Panc1 (cell line): ENCODE measurements at places on chromosomes 5 and 9. TPM values are rescaled to one million over a fixed set of nuclear protein-coding genes. Genes with fewer than 3 reads are reported as not detected.
A peak's percentile ranks its signal among the peaks of the same experiment; 100 is the strongest.

GRCh38 chr5:135641319-135641718 is 62.5 kb upstream of the CXCL14 start:
- no peak overlapping the region for H3K27ac ChIP-seq
- no peaks in the 10 kb centered on the region for H3K36me3 ChIP-seq
- no peak for DNase-seq

GRCh38 chr5:113178073-113178779 is 201.6 kb downstream of the DCP2 start:
- H3K36me3 ChIP-seq = no peaks in the 10 kb centered on the region
- H3K4me1 ChIP-seq = no peaks in the 10 kb centered on the region
- peaks cover 3% of the 10 kb centered on the region; the same call in 1 of the 2 replicates for H3K27me3 ChIP-seq
- H3K4me3 ChIP-seq = no peak overlapping the region

DNA sequence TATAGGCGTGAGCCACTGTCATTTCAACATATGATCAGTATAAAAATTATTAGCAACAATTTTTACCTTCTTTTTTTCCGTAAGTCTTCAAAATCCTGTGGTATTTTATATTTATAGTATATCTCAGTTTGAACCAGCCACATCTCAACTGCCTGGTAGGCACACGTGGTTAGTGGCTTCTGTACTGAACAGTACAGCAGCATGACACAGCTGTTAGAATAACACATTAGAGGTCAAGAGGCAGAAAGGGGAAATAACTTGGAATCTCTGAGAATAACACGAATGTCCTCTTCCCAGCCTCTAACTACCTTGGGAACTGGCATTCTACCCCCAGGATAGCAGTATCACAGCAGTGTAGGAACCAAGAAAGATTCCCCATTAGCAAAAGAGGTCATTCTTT is 108.5 kb upstream of the IQGAP2 start:
- H3K36me3 ChIP-seq = no peaks in the 10 kb centered on the region
- H3K27me3 ChIP-seq = peaks cover 22% of the 10 kb centered on the region
- H3K27ac ChIP-seq = no peak overlapping the region
- H3K4me3 ChIP-seq = no peak overlapping the region

DNA sequence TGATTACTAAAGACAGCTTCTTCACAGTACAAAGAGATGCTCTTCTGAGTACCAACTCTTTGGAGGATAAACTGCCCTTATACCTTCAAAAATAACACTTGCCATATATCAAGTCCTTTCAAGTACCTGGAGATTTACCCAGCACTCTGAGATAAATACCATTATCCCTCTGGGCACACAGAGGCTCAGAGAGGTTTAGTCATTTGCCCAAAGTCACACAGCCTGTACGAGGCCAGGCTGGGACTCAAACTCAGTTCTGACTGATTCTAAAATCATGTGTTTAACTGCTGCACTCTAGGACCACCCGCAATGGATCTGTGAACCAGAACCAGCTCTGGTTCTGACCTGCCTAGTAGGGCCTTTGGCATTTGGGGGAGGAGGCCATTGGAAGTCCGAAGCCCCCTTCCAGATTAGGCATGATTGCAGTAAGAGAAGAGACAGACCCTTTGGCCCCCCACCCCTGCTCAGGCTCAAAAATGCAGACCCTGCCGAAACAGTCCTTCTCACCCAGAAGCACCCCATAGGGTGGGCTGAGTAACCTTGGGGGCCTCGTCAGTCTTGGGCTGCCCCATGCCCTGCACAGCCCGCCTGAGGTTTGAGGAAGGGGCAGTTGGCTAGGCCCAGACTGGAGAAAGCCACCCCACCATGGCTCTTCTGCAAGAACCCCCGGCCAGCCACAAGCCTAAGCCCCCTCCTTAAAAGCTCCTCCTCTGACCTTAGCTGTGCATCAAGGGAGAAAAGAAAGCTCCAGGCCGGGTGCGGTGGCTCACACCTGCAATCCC is 32.8 kb upstream of the IL17B start:
- H3K4me3 ChIP-seq = no peak overlapping the region
- H3K27me3 ChIP-seq = no peaks in the 10 kb centered on the region
- no peaks in the 10 kb centered on the region for H3K4me1 ChIP-seq
- no peak overlapping the region for H3K27ac ChIP-seq
- DNase-seq = no peak

DNA sequence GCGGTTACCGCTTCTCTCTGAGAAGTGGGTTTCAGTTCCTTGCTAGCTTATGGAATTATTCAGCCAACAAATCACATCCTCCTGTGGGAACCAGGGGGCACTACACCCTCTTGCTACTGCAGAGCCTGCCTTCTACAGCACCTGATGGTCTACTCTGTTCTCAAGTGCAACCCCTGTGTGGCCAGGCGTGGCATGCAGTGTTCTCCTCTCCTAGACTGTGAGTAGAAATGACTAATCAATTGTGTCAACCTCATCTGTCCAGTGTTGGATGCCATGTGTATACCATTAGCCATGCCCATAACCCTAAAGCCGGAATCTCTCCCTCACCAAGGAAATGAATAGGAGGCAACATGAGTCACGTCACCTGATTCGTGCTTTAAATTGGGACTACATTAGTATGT is 117.2 kb upstream of the LIFR start:
- no peaks in the 10 kb centered on the region for H3K27me3 ChIP-seq
- peaks cover 24% of the 10 kb centered on the region for H3K4me1 ChIP-seq
- H3K36me3 ChIP-seq = no peaks in the 10 kb centered on the region
- H3K27ac ChIP-seq = peak overlapping the region; percentile 71; the same call in 1 of the 2 replicates
- no peak overlapping the region for H3K4me3 ChIP-seq

Gene SHISAL2B
- not detected for total RNA-seq

GRCh38 chr5:171610686-171611085 is 174.9 kb upstream of the SMIM23 start:
- H3K4me3 ChIP-seq = no peak overlapping the region
- peaks cover 3% of the 10 kb centered on the region; the same call in 1 of the 2 replicates for H3K27me3 ChIP-seq
- H3K27ac ChIP-seq = no peak overlapping the region
- no peaks in the 10 kb centered on the region for H3K36me3 ChIP-seq
- DNase-seq = no peak

DNA sequence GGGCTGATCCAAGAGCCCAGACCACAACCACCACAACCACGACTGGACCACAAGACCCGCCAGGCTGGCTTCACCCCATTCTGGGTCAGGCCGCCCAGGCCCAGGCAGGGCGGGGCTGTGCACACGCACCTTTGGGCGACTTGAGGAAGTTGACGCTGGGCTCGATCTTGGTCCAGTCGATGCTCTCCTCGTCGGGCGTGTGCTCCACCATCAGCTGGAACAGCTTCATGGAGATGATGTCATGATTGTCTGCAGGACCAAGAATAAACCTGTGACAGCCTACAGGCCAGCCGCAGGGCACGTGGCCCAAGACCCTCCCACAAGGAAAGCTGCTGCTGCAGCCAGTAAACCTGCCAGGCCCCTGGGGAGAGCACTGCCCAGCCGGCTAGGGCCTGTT is 17.3 kb downstream of the LMAN2 start:
- H3K27me3 ChIP-seq = no peaks in the 10 kb centered on the region
- no peak overlapping the region for H3K27ac ChIP-seq
- no peaks in the 10 kb centered on the region for H3K4me1 ChIP-seq
- peaks cover 10% of the 10 kb centered on the region for H3K36me3 ChIP-seq
- DNase-seq = no peak

DNA sequence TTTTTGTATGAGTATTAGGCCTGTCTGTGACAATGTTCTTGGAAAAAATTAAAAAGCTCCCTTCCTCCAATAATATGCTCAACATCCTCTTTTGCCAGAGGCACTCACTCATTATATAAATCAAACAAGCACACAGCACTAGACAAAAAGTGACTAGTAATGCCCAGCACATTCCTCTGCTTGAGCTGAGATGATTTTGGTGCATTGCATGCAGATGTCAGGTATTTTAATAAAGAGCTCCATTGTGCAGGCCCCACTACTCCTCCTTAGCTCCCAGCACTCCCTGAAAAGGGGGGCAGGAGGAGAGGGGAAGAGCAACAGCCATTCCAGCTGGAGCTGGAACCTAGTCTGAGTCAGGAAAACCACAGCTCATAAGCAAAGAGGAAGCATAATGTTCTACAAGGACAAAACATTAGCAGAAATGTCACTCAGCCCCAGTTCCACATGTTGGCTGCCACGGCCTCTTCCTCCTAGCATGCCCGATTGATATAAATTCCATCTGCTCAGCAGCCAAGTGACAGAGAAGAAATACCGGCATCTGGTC is 348.5 kb downstream of the BNC2 start:
- no peaks in the 10 kb centered on the region for H3K4me1 ChIP-seq
- H3K27me3 ChIP-seq = no peaks in the 10 kb centered on the region
- no peak overlapping the region for H3K4me3 ChIP-seq
- DNase-seq = no peak

GRCh38 chr9:4423207-4423610 is 67.1 kb upstream of the SLC1A1 start:
- no peak overlapping the region for H3K27ac ChIP-seq
- no peaks in the 10 kb centered on the region for H3K4me1 ChIP-seq
- no peak overlapping the region for H3K4me3 ChIP-seq
- no peaks in the 10 kb centered on the region for H3K27me3 ChIP-seq
- H3K36me3 ChIP-seq = no peaks in the 10 kb centered on the region
- no peak for DNase-seq

- H3K36me3 ChIP-seq = peaks cover 38% of the 10 kb centered on the region
- H3K4me3 ChIP-seq = no peak overlapping the region
- H3K27ac ChIP-seq = no peak overlapping the region
These were observed 205.9 kb downstream of the TRIO start for GRCh38 chr5:14349029-14349428.

Gene RASGEF1C
- total RNA-seq = 0.49 TPM

- no peak overlapping the region for H3K4me3 ChIP-seq
- no peaks in the 10 kb centered on the region for H3K27me3 ChIP-seq
- peak overlapping the region; percentile 17; the same call in 1 of the 2 replicates for H3K27ac ChIP-seq
- H3K4me1 ChIP-seq = peaks cover 4% of the 10 kb centered on the region
- H3K36me3 ChIP-seq = no peaks in the 10 kb centered on the region
These were observed 54.0 kb downstream of the SHOC1 start for GRCh38 chr9:111740739-111741138.

- no peak overlapping the region for H3K4me3 ChIP-seq
- no peaks in the 10 kb centered on the region for H3K4me1 ChIP-seq
- H3K36me3 ChIP-seq = no peaks in the 10 kb centered on the region
- H3K27me3 ChIP-seq = no peaks in the 10 kb centered on the region
These were observed 64.7 kb upstream of the RICTOR start for GRCh38 chr5:39138892-39139291.

Gene SNX24
- total RNA-seq = 32.8 TPM

Gene PCDHB5
- total RNA-seq = 0.08 TPM

Gene PKN3
- total RNA-seq = 19.9 TPM

DNA sequence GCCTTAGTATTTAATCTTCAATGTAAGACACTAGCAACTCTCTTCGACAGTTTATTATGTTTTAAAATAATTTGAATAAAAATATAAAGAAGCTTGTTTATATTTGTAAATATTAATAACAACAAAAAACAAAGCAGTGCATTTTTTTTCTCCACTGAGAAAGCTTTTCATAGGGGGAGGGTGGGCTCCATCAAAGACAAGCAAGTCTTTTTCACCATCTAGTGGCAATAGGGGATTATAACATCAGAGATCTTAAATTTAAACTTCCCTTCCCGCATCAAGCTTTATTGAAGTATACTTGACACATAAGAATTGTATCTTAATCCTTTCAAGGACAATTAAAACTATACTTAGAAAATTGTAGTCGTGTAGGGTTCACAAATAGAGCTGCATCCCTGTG is 9.3 kb upstream of the OR13F1 start:
- no peak overlapping the region for H3K27ac ChIP-seq
- H3K27me3 ChIP-seq = no peaks in the 10 kb centered on the region
- no peaks in the 10 kb centered on the region for H3K36me3 ChIP-seq
- H3K4me3 ChIP-seq = no peak overlapping the region
- DNase-seq = no peak

DNA sequence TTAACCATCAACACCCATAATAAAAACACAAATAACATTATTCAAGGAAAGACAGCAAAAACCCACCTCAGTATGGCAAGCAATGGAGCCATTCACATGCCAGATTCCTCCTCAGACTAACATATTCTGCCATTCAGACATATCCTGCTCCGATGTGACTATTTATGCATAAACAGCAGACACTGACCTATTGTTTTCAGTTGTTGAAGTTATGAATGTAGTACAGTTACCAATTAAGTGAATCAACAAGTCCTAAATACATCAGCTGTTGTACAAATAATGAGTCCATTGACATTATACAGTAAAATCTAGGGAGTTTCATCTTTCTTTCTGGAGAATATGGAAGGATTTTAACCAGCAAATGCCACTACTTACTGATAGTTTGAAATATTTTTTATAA is 131.7 kb downstream of the DENND1A start:
- H3K4me3 ChIP-seq = no peak overlapping the region
- no peaks in the 10 kb centered on the region; the same call in 1 of the 2 replicates for H3K4me1 ChIP-seq
- no peak for DNase-seq
- no peaks in the 10 kb centered on the region for H3K36me3 ChIP-seq
- no peaks in the 10 kb centered on the region for H3K27me3 ChIP-seq
- H3K27ac ChIP-seq = no peak overlapping the region

Gene SHOC1
- total RNA-seq = 0.10 TPM

Gene GDNF
- not detected for total RNA-seq

Gene RANBP3L
- total RNA-seq = 0.28 TPM

Gene SMIM33
- not detected for total RNA-seq

Gene TMEM38B
- total RNA-seq = 30.6 TPM

DNA sequence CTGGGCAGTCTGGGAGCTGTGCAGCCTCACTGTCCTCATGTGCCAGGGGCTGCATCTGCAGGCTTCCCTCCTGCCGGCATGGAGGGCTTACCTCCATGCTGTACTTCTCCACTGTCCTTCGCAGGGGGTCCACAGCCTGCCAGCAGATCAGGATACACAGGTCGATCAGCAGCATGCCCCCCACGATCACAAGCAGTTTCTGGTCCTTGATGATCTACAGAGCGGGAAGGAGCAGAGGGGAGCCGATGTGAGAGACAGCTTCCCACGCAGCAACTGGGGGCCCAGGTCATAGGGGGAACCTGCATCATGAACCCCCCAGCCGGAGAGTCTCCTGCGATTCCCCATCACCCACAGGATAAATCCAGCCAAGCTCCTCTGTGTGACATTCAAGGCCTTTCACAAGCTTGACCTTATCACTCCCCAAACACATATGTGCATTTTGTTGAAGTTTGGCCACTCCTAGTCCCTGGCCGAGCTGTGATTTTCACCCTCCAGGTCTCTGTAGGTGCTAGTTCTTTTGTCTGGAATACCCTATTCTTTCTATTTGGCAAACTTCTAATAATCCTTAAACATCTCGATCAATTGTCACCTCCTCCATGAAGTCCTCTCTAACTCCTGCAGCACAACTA is 107.3 kb upstream of the TBC1D2 start:
- H3K27ac ChIP-seq = no peak overlapping the region
- no peak overlapping the region for H3K4me3 ChIP-seq
- H3K27me3 ChIP-seq = no peaks in the 10 kb centered on the region
- H3K4me1 ChIP-seq = no peaks in the 10 kb centered on the region
- no peaks in the 10 kb centered on the region for H3K36me3 ChIP-seq

Gene AP3B1
- 55.4 TPM for total RNA-seq

GRCh38 chr5:72244862-72245371 is 75.1 kb downstream of the MRPS27 start:
- H3K36me3 ChIP-seq = no peaks in the 10 kb centered on the region
- H3K27ac ChIP-seq = peak overlapping the region; percentile 4; the same call in 1 of the 2 replicates
- DNase-seq = no peak
- no peaks in the 10 kb centered on the region for H3K27me3 ChIP-seq
- H3K4me3 ChIP-seq = no peak overlapping the region

Gene IL33
- not detected for total RNA-seq

Gene PHYKPL
- total RNA-seq = 43.2 TPM
